ENCODE measurements at places on chromosomes 12 and 14.

DNA sequence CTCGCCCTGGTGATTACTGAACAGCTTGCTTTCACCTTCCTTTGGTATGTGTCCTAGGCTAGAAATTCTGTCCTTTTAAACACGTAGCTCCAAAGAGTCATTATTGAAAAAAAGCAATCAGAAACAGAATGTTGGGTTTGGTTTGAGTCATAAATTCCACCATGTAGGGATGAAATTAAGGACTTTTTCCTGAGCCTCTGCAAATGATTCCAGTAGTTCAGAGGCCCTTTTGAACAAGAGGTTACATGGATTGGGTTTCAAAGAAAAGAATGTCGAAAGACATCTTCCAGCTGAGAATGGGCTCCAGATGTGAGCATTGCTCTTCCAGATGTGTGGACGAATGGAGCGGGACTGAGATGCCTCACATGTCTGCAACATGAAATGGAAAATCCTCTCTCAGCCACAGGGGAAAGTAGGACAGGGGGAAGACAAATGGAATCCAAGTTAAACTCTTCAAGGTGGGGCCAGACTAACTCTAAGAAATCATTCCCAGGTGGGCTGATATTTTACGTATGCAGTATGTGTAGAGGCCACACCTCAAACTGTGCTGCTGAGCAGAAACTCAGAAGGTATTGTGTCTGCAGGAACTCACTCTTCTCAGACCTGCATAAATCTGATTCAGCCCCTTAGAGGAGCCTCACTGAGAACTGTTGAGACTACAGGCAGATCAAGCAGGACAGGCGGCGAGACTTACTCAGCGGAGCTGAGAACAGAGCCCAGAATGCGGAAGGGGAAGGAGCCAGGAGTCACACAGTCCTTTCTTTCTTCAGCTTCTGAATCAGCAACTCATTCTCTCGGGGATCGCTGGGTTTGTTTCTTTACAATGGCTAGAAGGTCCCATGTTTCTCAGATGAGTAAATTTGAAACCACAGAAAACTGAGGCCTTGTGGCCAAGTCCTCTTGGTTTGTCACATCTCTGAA is 23.3 kb upstream of the EMP1 start:
- no peak for DNase-seq

- DNase-seq = no peak
Observed at GRCh38 chr12:12999271-12999958, 650 bp downstream of the HEBP1 start.

- DNase-seq = no peak
Observed at GRCh38 chr12:58765653-58766512, 154.4 kb downstream of the LRIG3 start.

- DNase-seq = no peak
Observed at GRCh38 chr14:70392676-70393075, 24.2 kb downstream of the SYNJ2BP start.

DNA sequence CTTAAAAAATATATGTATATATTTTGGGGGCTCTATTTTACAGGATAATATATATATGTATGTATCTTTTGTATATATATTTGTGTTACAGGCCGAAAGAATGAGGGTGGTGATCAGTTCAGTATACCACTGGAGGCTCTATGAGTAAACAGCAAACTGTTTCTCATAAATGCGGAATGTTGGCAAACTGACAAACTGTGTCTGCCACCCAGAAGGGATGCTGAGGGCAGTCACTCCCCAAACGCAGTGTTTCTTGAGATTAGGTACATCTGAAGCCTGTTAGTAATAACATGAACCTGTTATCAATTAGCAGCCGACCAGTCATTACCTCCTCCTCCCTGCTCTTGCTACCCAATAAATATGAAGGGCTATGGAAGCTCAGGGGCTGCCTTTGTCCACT is 20.8 kb downstream of the TNFAIP2 start:
- no peak for DNase-seq

DNA sequence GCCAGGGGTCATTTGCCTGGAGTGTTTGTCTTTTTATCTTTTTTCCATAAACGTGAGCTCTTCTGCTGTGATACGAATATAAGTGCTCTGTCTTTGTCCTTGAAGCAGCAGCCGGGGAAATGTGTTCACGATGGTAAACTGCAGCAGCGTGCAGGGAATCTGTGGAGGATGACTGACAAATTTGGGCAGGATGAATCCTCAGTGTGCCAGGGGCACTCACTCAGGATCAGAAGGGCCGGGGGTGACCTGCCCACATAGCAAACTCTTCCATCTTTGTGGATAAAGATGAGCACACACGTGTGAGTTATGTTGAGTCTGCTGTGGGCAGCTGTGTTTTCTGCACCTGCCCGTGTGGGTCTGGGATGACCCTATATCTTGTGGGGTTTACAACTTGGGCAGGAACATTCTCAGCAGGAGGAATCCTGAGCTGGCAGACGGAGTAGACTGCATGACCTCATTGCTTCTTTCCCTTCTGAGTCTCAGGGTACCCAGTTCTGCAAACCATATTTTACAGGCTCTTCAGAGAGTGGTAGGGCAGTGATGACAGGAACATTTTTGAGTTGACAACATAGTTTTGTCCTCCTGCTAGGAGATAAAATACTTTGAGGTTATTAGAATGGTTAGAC is 711 bp downstream of the ANO4 start:
- DNase-seq = no peak

DNA sequence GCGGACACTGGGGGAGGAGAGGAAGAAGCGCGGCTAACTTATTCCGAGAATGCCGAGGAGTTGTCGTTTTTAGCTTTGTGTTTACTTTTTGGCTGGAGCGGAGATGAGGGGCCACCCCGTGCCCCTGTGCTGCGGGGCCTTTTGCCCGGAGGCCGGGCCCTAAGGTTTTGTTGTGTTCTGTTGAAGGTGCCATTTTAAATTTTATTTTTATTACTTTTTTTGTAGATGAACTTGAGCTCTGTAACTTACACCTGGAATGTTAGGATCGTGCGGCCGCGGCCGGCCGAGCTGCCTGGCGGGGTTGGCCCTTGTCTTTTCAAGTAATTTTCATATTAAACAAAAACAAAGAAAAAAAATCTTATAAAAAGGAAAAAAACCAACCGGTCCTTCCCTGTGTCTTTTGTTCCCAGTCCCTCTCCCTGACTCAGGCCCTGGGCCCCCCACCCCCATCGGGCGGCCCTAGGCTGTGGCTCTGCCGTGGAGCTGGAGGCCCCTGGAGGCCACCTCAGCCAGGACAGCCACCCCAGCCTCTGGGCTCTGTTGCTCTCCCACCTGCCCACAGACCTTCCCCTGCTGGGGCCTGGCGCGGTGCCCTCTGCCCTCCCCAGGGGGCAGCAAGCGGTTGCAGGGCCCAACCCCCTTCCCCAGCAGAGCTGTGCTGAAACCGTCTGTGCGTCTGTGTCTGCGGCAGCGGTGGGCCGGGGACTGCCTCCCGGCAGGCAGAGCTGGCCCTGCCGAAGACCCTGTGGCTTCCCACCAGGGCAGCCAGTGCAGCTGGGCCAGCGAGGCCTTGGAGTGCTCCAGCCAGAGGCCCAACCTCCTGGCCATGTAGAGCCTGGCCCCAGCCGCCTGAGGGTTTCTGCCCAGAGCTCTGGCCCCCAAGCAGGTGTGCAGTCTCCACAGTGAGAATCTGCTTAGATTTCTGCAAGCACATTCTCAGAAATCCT is 4.0 kb upstream of the CRIP2 start:
- DNase-seq = no peak

DNA sequence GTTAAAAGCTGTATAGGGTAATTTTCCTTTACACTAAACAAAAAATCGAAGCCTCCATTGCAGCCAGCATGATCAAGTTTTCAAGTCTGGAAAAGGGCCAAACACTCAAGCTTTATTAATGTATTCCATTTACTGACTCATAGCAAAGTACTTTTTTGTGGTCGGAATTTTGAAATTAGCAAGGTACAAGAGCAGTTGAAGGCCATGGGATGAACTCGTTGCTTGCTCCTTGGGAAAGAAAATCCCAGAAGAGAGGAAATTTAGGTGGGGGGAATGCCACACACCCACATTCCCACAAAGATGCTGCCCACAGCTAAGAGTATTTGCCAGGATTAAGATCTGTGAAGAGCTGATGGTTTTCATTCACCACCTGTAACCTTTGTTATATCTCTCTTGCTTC is 333.7 kb downstream of the EGLN3 start:
- DNase-seq = no peak

- DNase-seq = no peak
Observed at GRCh38 chr12:121845701-121846100, 13.0 kb downstream of the HPD start.

DNA sequence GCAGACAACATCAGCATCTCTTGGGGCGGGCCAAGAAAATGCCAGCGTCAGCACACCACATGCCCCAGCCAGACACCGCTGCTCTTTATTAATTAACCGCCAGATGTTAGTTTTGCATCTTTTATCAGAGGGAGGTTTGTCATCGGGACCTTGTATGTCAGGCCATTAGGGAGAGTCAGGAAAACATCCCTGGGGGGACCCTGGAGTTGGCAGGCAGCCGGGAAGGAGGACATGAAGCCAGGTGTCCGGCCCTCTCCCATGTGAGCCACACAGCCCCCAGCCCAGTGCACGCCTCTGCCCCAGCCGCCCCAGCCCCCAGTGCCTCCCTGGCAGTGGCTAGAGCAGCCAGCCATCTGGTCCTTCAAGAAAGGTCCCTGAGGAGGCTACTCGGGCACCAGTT is 56.9 kb upstream of the FAM222A start:
- no peak for DNase-seq

DNA sequence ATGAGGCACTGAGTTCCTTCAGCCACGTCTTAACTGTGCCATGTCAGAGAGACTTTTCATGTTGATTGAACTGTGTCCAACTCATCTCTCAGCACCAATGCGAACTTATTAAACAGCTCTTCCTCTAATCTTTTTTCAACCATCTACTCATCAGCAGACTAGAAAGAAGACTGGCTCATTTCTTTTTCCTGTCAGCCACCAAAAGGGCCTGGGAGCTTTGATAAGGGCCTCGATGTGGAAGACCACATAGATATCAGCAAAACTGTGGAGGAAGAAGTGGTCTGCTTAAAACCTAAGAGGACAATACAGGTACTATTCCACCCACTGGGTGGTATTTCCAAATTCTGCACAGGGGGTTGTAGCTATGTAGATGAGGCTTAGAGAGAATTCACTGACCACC is 3.6 kb upstream of the PLXNC1 start:
- DNase-seq = no peak

DNA sequence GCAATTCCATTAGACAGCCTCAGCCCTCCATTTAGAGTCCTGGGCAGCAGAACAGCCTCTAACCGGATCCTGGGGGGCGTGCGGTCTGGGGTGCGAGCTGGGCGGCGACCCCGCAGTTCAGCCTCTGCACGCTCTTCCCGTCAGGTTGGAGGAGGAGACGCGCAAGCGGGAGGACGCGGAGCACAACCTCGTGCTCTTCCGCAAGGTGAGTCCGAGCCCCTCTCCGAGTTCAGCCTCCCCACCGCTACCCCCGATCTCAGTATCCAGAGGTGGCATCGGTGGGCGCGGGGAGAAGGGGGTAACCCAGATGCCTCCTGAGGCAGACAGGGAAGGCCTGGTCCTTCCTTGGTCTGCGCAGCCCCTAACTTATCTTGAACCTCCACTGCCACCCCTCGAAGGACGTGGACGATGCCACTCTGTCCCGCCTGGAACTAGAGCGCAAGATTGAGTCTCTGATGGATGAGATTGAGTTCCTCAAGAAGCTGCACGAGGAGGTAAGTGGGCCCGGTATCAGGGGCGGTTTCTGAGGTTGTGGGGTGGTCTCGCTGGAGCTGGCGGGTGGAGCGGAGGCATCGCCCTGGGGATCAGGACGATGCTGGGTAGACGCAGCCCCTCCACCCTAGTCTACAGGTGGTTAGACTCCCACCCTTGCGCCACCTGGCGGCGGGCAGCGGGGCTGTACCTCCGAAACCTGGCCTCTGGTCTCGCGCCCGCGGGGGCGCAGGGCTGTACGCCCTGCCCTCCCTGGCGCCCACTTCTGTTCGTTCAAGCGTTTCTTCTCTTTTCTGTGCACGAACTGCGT is 1.3 kb downstream of the PRPH start:
- DNase-seq = no peak

GRCh38 chr14:56273155-56273554 is 154.9 kb downstream of the PELI2 start:
- no peak for DNase-seq

- DNase-seq = no peak
Observed at GRCh38 chr14:100106250-100107112, 41.3 kb downstream of the EVL start.

- no peak for DNase-seq
Observed at GRCh38 chr12:131795064-131795463, 33.1 kb upstream of the MMP17 start.

- no peak for DNase-seq
Observed at GRCh38 chr12:124543590-124544310, 23.7 kb downstream of the NCOR2 start.

DNA sequence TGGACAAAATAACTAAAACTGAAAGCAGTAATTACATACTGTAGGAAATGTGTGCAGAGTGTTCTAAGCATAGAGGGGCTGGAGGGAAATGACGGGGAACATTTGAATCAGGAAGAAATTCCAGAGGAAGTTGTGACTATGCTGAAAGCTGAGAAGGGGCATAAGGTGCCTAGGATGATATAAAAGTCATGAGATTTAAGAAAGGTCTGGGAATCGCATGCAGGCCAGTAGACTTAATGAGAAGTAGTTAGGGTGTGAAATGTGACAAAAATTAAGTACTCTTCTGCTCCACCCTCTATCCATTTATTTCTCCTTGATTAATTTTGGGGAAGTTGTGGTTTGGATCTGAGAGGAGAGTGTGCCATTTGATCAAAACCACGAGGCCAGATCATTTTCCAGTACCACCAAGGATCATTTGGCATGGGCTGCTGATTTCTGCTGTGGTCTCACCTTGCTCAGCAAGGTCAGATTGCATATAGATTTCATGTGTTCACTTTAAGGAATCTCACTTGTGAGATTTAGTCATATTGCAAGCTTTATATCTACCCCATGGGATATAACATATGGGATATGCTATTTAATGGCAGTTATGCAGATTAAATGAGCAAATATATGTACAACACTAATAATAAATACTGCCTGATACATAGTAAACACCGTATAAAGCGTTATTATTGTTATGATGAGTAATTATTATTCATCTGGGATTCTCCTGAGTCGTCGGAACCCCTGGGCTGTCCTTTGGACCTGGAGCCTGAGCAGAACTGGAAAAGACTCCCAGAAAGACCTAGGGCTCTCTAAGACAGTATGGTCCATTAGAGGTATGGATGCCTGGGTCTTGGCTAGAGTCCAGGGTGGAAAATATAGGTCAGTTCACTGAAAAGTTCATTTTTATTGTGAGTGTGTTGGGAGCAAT is 72.3 kb downstream of the SRGAP1 start:
- DNase-seq = no peak

GRCh38 chr14:23186913-23187654 is 3.6 kb upstream of the SLC7A8 start:
- no peak for DNase-seq

- no peak for DNase-seq
Observed at GRCh38 chr14:52012635-52013034, 23.3 kb downstream of the RTRAF start.

- DNase-seq = no peak
Observed at GRCh38 chr12:77023501-77023900, 41.9 kb downstream of the E2F7 start.

GRCh38 chr12:34526946-34527345 is 504.6 kb downstream of the ALG10 start:
- no peak for DNase-seq

GRCh38 chr14:52883658-52884057 is 67.2 kb downstream of the FERMT2 start:
- DNase-seq = no peak

GRCh38 chr12:32611986-32612385 is 67.1 kb upstream of the DNM1L start:
- DNase-seq = no peak

Data from omental fat pad (tissue), 4 donors.